Cortex of kidney (tissue), 1 donor: ENCODE measurements at places on chromosomes 7 and 10.

DNA sequence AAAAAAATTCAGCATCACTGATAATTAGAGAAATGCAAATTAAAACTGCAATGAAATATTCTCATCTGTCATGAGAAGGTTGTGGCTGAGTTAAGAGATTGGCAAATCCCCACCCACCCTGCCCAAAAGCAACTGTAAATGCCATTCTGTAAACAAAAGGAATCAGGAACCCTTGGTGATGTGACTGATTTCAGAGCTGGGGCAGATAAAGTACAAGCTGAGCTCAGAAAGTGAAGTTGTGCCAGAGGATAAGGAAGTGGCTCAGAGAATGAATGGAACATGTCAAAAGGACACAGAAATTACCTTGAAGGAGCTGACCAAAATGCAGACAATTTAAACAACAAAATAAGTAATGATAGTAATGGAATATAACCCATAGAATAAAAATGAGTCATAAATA, 32.7 kb upstream of the ARMS2 start:
- DNase-seq = no peak

- no peak for DNase-seq
Observed at GRCh38 chr10:28788252-28788651, 110.9 kb downstream of the BAMBI start.

DNA sequence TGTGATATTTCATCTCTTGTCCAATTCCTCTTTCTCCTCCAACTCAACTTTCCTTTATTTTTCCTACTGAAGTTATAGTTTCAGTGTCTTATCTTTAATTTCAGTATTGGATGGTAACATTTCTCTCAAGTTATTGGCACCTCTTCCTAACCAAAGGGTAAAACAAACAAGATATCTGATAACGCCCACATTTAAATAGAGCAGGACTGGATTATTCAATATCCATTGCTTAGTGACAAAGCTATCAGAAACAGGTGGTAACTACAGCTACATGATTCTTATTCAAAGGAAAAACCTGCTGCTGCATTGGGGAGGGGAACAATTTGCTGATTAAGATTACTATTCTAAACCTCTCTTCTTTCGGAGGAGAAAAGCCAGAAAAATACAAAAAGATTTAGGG, 87.8 kb downstream of the TAF3 start:
- no peak for DNase-seq

DNA sequence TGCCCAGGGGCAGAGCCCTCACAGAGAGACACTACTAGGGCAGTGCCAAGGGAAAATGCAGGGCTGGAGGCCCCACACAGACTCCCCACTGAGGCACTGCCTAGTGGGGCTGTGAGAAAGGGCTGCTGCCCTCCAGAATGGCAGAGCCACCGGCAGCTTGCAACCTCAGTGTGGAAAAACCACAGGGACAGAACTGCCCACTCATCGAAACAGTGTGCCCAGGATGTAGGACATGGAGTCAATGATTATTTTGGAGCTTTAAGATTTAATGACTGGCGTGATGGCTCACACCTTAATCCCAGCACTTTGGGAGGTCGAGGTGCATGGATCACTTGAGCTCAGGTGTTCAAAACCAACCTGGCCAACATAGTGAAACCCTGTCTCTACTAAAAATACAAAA, 27.5 kb upstream of the MSS51 start:
- DNase-seq = no peak

GRCh38 chr10:89783406-89783805, 82.0 kb downstream of the KIF20B start:
- DNase-seq = no peak

DNA sequence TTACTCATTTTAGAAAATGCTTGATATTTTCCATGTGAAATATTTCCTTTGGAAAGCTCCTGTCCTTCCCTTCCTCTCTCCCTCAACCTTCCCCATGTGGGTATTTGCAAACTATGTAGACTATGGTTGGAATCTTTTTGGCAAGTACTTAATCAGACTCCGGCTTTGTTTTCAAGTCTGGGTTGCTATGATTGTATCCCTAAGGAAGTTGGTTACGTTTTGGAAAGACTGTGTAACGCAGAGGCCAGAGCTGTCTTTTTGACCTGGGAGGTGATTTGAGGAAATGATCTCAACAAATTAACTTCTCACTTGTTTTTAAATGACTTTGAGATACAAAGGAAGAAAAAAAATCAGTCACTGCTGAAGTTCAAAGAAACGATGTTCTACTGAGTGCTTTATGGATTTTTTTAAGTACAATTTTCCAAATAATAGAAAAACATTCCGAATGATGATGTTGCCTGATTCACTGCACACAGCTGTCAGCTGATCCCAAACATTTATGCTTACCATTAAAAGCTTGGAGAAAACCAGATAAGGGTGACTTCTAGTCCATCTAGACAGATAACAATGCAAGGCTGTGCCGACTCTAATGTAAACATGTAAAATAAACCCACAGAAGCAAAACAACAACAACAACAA, 145.5 kb upstream of the CELF2 start:
- no peak for DNase-seq

GRCh38 chr10:30656233-30656632, 26.7 kb upstream of the LYZL2 start:
- no peak for DNase-seq

DNA sequence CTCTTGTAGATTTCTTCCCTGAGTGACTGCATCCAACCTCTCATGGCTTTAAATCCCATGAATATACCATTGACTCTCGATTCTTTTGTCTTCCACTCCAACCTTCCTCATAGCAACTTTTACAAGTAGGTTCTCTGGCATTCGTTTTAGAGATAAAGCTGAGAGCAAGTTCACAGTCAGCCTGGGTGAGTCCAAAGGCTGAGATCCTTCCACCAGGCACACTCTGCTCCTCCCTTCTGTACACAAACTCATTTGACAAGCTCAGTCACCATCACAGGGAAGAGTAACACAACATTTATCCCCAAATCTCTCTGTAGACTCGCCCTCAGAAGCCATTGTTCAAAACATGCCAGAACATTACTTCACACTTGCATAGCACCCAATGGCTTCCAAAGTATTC, 10.9 kb downstream of the CTTNBP2 start:
- no peak for DNase-seq

- DNase-seq = no peak
Observed at GRCh38 chr10:117131376-117132327, 6.4 kb downstream of the VAX1 start.

- no peak for DNase-seq
Observed at GRCh38 chr7:155358948-155359712, 61.5 kb downstream of the INSIG1 start.

- no peak for DNase-seq
Observed at GRCh38 chr10:80371467-80371866, 14.9 kb downstream of the DYDC2 start.

DNA sequence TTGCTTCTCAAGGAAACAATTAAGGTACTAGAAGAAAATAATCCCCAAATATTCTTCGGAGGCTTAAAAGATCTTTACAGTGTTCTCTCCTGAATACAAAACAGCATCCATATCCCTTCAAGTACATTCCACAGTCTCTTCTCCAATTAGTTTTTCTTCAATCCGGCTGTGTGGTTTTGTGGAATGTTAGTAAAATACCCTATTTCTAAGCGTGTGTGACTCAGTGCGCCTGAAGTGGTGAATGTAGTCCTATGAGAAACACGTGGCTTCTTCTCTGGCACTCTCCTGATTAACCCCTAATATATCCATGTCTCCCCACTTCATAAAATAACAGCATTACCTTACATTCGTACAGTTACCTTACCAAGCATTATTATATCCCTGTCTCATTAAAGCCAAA, 570.2 kb downstream of the ARL4A start:
- no peak for DNase-seq

DNA sequence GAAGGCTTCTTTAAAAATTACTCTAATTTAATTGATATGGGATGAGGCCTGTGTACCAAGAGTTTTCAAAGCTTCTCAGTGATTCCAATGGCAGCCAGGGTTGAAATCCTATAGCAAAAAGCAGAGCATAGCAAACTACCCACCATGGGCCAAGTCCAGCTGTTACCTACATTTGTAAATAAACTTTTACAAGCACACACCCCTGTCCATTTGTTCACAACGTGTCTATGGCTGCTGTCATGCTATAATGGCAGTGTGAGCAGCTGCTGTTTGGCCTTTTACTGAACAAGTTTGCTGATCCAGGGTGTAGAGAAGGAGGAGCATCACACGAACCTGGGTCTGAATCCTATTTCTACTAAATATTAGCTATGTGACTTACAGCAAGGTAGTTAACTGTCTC, 50.0 kb downstream of the NPY start:
- DNase-seq = no peak

DNA sequence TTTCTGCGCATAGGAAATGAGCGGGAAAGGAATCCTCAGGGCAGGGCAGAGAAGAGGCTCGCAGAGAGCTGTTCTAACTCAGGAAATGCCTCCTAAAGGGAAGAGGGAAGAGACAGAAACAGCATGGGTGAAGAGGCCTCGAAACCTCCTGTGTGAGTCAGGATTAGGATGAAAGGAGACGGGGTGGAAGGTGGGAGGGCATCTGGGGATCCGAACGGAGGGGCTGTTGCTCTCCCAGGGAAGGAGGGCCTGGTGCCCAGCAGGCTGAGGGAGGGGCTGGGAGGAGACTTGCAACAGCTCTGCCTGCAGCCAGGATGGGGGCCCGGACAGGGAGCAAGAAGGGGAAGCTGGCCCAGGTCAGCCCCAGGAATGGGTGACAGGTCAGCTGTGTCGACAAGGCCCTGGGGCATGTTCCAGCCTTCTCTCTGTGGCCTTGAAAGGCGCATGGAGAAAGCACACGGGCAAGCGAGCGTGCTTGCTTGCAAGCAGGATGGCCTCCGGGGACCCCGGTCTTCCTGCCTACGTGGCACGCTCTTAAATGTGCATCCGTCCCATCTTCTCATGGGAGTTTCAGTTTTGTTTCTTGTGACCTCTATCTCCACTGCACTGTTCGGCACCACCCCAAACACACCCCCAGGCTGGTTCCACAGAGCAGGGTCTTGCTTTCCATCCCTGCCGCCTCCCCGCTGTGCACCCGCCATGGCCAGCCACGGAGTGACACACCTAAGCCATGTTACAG, 63.5 kb downstream of the HIPK2 start:
- DNase-seq = no peak

DNA sequence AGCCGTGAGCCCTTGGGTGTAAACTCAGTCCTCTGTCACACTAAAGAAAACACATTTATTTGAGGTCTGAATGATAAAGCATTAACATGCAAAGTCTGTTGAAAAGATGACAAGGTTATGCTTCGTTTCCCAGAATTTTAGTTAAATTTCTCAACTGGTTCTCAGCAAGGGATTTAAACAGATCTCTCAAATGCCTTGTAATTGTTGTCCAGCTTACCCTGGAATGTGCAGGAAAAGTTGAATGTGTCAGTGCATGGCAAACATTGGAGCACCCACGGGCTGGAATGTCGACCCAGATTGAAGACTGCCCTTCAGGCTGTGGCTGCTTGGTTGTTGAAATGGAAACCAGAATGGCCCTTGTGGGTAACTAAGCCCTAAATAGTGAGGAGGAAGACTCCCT, 191.8 kb downstream of the TRIL start:
- DNase-seq = no peak

GRCh38 chr10:83289373-83289772, 849.9 kb upstream of the GHITM start:
- DNase-seq = no peak

- DNase-seq = no peak
Observed at GRCh38 chr7:17560516-17560915, 262.1 kb downstream of the AHR start.

- no peak for DNase-seq
Observed at GRCh38 chr10:129323879-129324278, 143.2 kb upstream of the MGMT start.

GRCh38 chr7:30309842-30310435, 25.5 kb downstream of the ZNRF2 start:
- DNase-seq = no peak

GRCh38 chr10:59072038-59072437, 104.4 kb upstream of the PHYHIPL start:
- no peak for DNase-seq

GRCh38 chr10:14656052-14656730, 118.5 kb downstream of the FAM107B start:
- no peak for DNase-seq

DNA sequence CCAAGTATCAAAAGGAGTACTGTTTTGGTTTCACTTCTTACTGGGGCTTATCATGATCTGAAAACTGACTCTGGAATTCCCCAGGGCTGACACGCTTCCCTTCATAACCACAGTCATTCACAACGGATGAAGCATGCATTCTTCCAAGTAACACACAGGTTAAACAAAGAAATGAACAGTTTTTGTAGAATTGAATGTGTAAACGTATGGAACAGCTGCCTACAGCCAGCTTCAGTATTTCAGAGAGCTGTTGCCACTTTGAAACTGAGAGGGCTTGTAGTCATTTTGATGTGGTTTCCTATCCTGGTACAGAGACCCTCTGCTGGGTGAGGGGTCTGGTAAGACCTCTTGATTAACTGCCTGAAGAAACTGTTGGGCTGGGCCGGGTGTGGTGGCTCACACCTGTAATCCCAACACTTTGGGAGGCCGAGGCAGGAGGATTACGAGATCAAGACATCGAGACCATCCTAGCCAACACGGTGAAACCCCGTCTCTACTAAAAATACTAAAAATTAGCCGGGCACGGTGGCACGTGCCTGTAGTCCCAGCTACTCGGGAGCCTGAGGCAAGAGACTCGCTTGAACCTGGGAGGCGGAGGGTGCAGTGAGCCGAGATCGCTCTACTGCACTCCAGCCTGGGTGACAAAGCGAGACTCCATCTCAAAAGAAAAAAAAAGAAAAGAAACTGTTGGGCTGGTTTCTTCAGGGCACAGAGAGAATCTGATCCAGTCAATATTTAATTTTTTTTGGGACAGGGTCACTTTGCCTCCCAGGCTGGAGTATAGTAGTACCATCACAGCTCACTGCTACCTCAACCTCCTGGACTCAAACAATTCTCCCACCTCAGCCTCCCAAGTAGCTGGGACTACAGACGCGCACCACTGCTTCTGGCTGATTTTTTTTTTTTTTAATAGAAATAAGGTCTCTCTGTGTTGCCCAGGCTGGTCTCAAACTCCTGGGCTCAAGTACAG, 4.7 kb downstream of the NFE2L3 start:
- DNase-seq = no peak

DNA sequence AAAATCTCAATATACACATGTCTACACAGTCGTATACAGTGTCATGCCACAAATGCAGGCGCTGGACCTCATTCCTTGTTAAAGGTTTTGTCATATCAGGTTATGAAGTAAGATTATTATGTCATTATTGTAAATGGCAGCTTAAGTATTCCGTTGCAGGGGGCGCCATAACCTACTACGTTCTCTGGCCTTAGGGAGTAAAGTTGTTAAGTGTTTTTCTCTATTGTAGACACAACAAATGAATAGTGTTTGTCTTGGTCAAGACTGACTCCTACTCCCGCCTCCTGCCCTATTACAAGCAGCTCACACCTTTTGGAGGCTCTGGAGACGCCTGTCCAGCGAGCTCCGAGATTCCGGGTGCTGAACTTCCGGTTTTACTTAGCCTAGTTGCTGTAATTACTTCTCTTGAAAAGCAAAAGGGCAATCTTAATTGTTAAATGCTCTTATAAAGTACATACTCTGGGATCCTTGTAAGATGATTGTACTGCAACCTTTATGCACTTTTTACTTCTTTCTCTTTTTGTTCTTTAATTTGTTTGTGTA, 994 bp downstream of the GATAD1 start:
- DNase-seq = no peak

- DNase-seq = no peak
Observed at GRCh38 chr10:729213-729612, 39.7 kb upstream of the DIP2C start.

GRCh38 chr10:103241262-103242011, 4.2 kb upstream of the RPEL1 start:
- no peak for DNase-seq

- DNase-seq = no peak
Observed at GRCh38 chr7:79874797-79875196, 259.8 kb upstream of the GNAI1 start.
